CD8-positive, alpha-beta memory T cell (primary cell): ENCODE measurements at places on chromosomes 11 and 22. TPM values are rescaled to one million over a fixed set of nuclear protein-coding genes. Genes with fewer than 3 reads are reported as not detected.

Gene MMP12
- not detected for total RNA-seq

Gene IL18BP
- total RNA-seq, result 8.5 TPM

- DNase-seq, result no peak
Observed at GRCh38 chr11:76169473-76169896, 36.8 kb downstream of the WNT11 start.

Gene SELENOH
- total RNA-seq, result 272 TPM

Gene C11orf91
- not detected for total RNA-seq

DNA sequence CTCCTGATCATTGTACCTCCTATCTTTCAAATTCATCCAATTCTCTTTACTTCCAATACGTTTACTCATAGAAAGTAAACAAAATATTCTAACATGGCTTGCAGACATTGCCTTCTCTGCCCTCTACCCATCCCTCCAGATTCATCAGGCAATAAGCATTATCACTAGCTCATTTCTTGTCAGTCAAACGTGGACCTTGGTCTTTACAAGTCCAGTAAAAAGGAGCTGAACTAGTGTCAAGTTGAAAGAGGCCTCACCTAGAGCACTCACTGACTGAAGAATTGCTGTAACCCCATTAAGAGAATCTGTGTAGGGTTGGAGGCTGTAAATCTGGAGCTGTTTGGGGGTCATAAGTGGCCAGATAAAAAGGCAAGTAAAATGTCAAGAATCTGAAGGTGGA is 435.0 kb upstream of the CCDC179 start:
- DNase-seq, result no peak

- DNase-seq, result no peak
Observed at GRCh38 chr11:11608783-11609232, 13.0 kb downstream of the GALNT18 start.
